ENCODE measurements at places on chromosomes 4 and X.

- DNase-seq, result no peak
These were observed 79.2 kb upstream of the ATOH1 start for GRCh38 chr4:93749292-93749761.

- no peak for DNase-seq
These were observed 119.2 kb downstream of the IRF2 start for GRCh38 chr4:184355111-184355604.

DNA sequence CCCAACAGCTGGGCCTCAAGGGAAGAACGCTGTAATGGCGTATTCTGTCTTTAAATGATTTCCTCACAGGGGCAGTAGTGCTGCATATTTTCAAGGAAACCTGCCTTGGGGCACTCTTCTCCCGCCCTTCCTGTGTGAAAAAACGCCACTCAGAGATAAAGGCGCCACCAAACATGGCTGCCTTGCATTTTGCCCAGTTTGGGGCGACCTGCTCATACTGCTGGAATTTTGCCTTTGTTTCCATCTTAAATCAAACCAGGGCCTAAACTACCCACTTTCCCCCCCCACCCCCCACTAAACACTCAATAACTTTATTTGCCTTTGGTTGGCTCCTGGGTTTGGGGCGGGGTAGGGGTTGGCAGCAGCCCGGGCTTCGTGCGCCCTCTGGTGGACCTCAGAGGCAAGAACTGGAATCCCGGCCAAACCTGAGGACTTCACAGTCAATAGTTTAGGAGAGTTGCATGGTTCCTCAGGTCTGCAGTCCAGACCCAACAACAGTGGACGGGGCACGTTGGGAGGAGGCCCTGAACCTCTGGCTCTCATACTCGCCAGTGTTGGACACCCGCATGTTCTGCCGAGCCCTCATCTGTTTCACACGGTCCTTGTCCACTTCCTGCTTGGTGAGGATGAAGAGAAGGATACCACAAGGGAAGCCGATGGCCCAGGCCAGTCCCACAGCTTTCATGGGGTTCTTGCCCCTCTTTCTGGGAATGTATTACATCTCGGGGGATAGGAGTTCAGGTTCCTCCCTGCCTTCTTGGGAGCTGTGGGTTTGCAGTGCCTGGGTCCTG is 220.1 kb upstream of the STK26 start:
- DNase-seq, result peak; percentile 63

- no peak for DNase-seq
These were observed 516.4 kb upstream of the GRIA3 start for GRCh38 chrX:122667667-122668066.

GRCh38 chrX:102976286-102976685 is 39.2 kb downstream of the RAB40AL start:
- no peak for DNase-seq

DNA sequence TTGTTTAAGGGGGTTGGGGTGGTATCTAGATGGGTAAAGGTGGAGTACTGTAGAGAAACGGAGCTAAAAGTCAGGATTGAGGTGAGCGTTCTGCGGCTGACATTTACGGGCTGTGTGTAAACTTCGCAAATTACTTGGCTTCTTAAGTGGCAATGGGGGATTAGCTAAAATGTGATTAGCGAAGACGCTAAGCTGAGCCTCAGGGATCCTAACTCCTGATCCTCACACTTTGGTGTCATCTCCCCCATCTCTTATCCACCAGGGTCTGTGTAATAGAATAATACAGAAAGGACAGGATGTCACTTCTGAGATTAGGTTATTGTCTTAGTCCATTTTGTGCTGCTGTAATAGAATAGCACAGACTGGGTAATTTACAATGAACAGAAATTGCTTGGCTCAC is 10.6 kb upstream of the FAT1 start:
- no peak for DNase-seq

Measured in stimulated activated CD4-positive, alpha-beta T cell treated with anti-CD3 and anti-CD28 coated beads, Interleukin-1b, Interleukin-23, amount 100 ng/mL, for 4 hours (primary cell).